Stimulated activated CD4-positive, alpha-beta T cell treated with anti-CD3 and anti-CD28 coated beads, Interleukin-4, amount 100 ng/mL, for 4 hours (primary cell): ENCODE measurements at places on chromosomes 12 and 14.

DNA sequence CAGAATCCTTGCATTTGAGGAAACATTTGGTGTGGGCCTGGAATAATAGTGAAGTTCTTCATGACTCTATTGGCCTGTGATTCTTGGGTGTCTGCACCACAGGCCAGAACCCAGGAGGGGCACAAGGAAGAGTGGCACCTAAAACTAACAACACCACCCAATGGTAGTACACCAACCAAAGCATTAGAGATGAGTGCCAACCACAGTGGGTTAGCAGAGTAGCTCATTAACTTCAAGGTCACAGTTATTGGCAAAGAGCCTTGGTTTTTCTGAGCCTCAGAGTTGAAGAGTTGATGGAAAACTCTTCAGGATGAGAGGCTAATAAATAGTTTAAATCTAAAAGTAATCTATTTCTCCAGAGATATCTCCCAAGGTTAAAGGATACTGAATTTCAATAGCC is 57.0 kb downstream of the HELB start:
- no peak for DNase-seq

DNA sequence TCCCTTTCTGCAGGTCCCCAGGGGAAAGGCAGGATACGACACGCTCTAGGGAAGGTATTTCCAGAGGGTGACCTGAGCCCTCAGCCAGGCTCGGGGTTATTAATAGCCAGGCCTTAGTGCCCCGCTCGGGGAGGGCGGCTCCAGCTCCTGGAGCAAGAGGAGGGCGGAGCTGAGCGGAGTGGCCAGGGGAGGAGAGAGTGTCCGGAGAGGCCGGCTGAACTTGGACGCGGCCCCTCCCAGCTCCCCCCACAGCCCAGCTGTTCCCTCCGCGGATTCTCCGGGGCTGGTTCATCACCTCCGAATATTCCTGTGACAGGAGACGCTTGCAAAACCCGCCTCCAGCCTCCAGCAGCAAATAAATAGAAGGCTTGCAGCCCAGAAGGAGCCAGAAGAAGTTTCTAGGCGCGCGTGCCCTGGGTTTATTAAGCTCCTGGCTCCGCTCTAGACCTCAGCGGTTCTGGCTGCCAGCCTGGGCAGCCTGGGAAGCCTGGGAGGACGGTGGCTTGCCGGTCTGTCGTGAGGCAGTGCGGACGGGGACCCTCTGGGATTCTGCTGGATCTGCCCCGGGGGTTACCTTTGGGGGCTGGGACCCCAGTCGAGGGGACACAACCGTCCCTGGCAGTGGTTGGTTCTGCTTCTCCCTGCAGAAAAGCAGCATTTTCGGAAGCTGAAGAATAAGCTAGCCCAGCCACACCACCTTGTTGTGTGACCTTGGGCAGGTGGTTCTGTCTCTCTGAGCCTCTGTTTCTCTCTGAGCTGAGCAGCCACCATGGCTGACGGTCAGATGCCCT is at the start of gene HSPB8:
HSPB8 (plus strand) TSS at position 388 of the 791 bp plus-strand sequence; CDS start at position 770, 382 bp downstream.
- DNase-seq: no peak

DNA sequence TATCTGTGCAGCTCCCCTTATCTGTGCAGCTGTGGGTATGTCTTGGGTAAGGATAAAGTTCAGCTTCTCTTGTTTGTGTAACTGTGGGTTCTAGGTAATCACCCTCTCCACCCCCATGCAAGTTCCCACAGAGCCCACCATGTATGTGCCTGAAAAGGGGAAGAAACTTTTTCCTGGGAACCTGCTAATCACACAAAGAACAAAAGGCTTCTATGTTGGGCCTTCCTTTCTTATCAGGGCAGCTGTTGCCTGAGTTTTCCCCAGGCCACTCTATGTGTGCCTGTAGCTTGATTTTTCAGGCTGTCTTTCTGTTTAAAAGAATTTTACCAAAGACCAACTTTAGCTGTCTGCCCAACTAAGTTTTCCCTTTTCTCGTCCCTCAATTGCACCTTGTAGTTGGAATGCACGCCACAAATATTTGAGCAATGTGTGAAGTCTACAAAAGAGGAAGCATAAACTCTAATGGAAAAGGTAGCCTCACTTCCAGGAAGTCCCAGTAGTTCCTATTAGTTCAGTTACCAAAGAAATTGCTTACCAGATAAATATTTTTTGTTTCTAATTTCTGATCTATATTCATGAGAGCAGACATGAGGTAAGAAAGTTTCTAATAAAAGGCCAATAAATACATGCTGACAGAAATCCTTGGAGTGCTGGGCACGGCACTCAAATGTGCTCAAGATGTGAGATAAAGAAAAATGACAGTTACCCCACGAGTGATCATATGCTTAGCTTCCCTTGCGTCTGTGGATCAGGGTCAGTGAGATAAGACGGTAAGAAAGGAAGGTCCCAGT is 2.7 kb upstream of the GALC start:
- no peak for DNase-seq

DNA sequence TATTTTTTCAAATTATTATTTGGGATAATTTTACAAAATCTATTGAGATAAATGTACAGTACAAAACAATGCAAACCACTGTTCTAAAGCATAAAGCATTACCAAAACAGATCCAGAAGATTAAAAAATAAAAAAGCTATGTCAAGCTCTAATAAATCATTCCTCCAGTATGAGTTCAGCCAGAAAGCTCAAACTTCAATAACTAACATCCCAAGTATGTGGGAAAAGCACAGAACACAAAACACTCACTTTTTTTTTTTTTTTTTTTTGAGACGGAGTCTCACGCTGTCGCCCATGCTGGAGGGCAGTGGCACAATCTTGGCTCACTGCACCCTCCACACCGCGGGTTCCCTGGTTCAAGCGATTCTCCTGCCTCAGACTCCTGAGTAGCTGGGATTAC is 11.3 kb downstream of the SAV1 start:
- no peak for DNase-seq

- DNase-seq: no peak
Measured at GRCh38 chr12:17369556-17369955, 720.4 kb downstream of the RERGL start.

GRCh38 chr12:6961695-6962284 is 8.7 kb downstream of the PHB2 start:
- DNase-seq: no peak
